Stimulated activated CD8-positive, alpha-beta memory T cell treated with anti-CD3 and anti-CD28 coated beads, Interleukin-15, amount 100 ng/mL, for 4 hours (primary cell): ENCODE measurements at places on chromosomes 7 and 10.

DNA sequence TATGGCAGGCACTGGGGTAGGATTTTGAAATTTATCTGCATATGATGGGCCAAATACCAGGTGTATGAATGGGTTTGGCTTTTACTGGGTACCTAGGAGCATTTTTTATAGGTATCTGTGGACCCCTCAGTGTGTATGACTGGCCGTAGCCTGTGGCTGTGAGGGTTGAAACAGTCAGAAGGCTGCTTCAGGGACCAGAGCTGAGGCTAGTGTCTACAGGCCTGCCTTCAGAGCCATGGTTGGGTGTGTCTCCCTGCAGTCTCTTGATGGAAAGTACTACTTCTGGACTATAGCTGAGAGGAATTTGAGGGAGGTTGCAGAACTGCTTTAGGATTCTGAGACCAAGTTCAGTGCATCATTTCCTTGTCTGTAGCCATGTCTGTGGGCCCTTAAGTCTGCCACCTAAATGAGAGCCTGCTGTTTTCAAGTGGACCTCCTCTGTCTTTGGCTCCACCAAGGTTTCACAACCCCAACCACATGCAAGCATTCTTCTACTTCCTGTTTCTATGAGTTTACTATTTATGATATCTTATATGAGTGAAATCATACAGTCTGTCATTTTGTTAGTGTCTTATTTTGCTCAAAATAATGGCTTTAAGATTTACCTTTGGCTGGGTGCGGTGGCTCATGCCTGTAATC lies 19.9 kb upstream of the ZNF138 start:
- DNase-seq = no peak

- no peak for DNase-seq
Measured at GRCh38 chr10:112801748-112802147, 148.3 kb upstream of the TCF7L2 start.

DNA sequence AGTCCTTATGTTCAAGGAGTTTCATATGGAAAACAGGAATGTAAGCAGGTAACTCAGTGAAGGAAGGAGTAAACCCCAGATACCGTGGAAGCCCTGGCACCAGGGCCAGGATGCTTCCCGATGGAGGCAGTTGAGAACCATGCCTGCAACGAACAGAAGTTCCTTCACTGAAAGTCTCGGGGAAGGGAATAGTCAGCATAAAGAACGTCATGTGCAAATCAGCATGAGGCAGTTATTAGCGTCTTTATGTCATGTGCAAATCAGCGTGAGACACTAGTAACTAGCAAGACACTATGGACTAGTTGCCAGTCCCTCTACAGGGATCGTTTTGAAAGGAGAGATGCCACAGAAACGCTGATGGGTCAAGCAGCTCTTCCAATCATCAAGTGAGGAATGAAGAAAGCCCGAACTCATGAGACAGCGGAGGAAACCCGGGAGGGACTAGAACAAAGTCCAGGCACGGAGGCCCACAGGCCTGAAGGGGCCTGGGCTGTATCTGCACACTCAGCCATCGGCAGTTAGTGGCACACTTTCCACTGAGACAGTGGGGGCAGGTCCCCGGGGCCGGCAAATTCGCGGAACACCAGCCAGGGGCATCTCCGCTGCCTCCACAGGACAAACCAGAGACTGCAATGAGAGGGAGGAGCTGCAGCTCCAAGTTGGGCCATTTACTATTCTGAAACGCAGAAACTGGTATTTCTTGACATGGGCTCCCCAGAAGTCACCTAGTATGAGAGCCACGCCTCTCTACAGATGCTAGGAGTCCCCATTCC lies 109.6 kb downstream of the SFMBT2 start:
- DNase-seq = no peak

GRCh38 chr7:116239020-116239419 lies 28.7 kb downstream of the TES start:
- DNase-seq = no peak

GRCh38 chr7:36484265-36484664 lies 94.6 kb downstream of the ANLN start:
- DNase-seq = no peak

DNA sequence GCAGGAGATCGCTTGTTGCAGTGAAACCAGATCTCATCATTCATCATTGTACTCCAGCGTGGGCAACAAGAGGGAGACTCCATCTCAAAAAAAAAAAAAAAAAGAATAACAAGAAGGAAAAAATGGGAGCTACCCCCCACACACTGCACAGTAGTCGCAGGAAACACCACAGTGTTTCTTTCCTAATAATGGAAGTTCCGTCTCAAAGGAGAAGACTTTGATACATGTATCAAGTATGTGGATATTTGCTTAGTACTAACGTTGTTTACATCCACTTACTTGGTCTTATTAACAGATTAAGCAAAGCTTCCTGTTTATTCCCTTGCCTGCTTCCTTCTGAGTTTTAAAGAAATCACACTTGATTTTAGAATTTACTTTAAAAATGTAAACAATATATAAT lies 22.2 kb downstream of the YAE1 start:
- no peak for DNase-seq

DNA sequence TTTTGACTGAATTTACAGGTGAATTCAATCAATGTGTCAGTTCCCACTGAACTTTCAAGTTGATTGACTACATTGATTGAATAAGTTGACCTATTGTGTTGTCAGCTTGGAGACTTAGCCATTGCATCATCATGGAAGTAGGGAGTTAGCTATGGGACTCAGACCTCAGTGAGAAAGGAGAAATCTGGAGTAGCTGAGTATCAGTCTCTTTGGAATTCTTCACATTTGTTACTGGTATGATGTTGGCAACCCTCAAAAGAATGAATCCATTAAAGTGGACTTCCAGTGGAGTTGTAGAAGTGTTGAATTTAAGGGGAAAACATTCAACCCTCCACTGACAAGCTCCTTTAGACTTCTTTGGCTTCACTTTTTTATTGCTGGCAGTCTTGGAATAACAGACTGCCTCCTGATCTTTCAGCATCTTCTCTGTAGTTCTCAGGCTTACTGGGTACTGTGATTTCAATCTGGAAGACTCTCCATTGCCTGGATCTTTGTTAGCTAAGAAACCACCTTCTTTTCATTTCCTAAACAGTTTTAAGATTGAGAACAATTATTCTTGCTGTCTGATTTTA lies 160.3 kb upstream of the NRP1 start:
- DNase-seq = no peak

DNA sequence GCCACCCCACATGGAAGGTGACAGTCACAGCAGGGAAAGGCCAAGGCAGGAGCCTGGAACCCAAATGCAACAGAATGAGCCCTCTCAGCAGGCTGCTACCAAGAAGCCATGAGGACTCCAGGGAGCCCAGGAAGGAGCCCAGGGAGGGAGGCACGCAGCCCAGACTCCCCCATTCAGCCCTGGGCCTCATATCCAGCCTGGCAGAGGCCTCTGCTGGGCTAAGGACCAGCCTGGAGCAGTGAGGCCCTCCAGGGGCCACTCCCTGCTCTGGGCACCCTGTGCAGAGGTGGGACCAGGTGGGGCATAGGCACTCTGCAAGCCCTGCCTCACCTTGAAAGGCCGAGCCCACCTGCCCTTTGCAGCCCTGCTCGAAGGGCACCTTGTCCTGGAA lies 25.8 kb upstream of the ZNF488 start:
- no peak for DNase-seq

GRCh38 chr10:79266084-79266483 lies 81.2 kb upstream of the PPIF start:
- no peak for DNase-seq

DNA sequence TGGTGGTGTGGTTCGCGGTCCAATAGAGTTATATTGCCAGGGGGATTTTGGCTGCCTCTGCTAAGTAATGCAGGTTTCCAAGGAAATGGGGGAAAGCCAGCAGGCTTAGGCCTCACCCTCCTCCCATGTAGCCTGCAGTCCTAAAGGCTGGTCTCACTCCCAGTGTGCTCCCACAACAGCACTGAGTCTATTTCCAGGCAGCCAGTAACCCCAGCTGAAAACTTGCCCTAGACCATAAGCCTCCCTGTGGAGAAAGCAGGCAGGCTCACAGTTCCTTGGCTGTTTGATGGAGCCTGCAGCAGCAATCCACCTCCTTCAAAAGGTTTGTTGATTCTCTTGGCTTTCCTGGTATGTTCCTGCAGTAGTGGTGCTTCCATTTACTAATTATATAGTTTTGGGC lies 220.0 kb upstream of the ZNF804B start:
- DNase-seq = no peak

DNA sequence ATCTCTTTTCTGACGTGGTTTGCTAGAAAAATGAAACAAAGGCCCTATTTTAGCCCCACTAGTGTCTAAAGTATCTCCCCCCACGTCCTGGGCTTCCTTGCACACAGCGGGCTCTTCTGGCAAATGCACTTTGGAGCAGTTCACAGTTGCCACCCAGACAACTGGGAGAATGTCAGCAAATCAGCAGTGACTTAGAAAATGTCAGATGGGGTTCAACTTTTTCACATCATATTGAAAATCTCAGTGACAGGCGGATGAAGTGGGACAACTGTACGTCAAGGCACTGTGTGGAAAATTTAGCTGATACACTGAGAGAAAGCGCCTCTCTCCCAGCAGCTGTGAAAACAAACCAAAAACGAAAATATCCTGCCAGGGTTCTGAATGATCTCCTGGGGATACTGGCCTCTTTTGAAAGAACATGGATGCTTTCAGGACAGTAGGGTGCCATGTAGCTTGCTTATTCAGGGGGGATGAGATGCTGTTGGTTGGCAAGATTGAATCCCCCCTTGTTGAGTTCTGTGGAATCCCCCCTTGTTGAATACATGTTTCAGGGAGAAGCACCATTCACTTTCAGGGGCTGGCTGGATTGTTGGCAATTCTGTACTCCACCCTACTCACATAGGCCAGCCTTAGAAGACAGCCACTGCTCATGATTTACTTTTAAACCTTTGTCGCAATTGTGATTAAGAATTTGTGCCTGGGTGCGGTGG lies 372.8 kb upstream of the CELF2 start:
- no peak for DNase-seq

DNA sequence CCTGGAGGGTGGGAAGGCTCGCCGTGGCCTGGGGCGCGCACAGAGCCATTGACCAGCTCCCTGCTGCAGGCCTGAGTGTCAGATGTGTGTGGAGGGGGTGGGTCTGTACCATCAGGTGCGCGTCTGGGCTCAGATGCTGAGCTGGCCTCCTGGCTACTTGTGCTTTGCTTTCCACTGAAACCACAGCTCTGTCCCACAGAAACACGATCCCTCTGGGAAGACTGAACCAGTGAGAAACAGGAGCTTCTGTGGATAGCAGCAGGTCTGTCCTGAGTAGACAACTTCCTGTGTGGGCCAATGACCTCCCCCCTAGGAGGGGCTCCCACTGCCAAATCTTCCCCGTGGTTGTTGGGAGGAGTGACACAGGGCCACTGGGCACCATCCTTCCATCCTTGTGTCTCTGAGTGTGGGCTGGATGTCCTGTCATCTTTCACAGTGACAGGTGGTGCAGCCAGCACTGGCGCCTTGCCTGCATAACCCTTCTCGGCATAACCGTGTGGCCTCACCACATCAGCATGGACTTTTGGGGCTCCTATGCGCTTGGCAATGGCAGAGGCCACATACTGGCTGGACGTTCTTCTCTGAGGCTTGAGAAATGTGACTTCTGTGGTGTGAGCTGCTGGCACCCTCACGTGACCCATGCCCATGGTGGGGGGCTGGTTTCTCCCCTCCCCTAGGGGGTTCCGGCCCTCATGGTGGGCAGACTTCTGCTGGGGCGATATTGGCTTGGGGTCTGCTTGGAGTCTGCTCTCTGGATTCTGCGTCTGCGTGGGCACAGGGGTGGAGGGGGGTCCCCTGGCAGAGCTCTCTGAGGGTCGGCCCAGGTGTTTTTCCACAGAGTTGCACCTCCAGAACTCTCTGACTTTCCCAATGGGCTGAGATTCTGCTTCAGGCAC lies 245.5 kb upstream of the GRB10 start:
- DNase-seq = no peak

- DNase-seq = no peak
Measured at GRCh38 chr10:110817614-110818013, 54.1 kb upstream of the PDCD4 start.

- DNase-seq = no peak
Measured at GRCh38 chr7:129816742-129817141, 136.0 kb downstream of the UBE2H start.

GRCh38 chr10:125232841-125233240 lies 72.5 kb upstream of the CTBP2 start:
- no peak for DNase-seq

GRCh38 chr7:33107136-33108066 lies 1.8 kb downstream of the RP9 start:
- no peak for DNase-seq

DNA sequence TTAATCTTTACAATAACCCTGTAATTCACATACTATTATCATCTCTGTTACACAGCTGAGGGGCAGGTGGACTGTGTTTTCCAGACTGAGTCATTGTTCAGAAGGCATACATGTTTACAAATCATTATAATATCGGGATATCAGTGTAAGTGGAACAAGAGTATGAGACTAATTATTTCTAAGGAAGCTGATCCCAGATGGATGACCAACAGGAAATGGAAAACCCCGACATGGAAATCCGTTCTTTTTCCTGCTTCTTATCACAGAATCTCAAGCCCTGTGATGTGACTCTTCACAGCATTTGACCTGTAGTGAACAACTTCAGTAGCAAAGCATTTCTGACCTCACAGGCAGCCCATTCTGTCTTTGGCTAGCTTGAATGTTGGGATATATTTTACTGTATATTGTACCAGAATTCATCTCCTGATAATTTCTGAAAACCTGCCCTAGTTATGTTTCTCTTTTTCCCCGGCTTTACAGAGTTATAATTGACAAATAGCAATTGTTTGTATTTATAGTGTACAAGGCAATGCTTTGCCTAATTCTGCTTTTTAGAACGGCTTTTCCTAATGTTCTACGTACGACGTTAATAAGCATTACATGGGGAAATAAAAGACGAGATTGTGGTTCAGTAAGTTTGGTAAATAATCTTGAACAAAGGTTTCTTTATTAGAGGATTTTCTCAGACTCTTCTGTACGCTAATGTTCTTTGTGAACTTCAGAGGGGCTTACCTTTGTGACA lies 78.6 kb upstream of the SYPL1 start:
- DNase-seq = no peak

GRCh38 chr10:71766717-71767419 lies 6.5 kb downstream of the VSIR start:
- no peak for DNase-seq

DNA sequence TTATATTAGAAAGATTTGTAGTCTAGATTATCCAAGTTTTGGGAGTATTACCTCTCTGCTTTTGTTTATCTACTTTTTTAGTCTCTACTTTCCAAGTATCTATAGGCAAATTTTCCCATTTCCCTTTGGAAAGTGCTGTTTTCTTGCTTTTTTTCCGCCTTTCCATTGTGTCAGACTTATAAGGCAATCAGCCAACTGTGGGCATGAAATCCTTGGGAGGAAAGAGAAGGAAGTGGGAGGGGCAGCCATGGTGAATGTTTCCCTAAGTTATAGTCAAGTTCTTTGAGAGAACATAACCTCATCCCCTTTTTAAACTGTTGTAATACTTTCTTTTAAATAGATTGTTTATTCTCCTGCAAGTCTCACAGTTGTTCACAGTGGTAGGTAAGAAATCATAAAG lies 52.6 kb downstream of the PTEN start:
- DNase-seq = no peak

DNA sequence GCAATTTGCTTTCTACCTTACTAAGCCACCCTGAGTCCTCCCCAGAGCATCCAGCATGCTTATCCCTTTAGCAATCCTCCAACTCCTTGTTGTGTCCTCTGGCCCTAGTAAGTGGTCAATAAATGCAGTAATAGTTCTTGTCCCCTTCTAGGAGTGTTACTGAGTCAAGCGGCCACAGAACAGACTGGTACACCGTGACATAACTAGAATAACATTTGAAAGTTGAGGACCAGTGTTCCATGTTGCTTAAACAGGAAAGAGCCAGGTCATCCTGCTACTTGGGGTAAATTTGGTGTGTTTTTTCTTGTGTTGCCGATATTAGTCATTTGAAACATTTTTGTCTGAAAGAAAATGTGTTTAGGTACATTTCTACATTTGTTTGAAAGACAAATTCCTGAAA lies 4.8 kb upstream of the CDK6 start:
- DNase-seq = no peak
